Smooth muscle cell of the pulmonary artery (primary cell): ENCODE measurements at places on chromosomes 2 and 18. TPM values are rescaled to one million over a fixed set of nuclear protein-coding genes. Genes with fewer than 3 reads are reported as not detected.

The PROKR1 gene
- not detected in 2 replicates for total RNA-seq

The TTN gene
- 1.2 and 3.3 TPM in 2 replicates for total RNA-seq

The SKA1 gene
- total RNA-seq: 1.7 and 3.0 TPM in 2 replicates

The SLC11A1 gene
- 0.13 TPM in 2 replicates for total RNA-seq

The IWS1 gene
- total RNA-seq: 27.2 and 28.5 TPM in 2 replicates

The EVX2 gene
- not detected in 2 replicates for total RNA-seq

The SPP2 gene
- total RNA-seq: not detected in 2 replicates

The RPS27A gene
- 297 and 357 TPM in 2 replicates for total RNA-seq

The NTSR2 gene
- total RNA-seq: not detected in 2 replicates

The IL36RN gene
- total RNA-seq: not detected in 2 replicates

The ANKRD23 gene
- 1.7 TPM in 2 replicates for total RNA-seq

The LYPD6 gene
- 0.07 TPM in 1 of 2 replicates, not detected in the other for total RNA-seq

The UGT1A3 gene
- not detected in 2 replicates for total RNA-seq

The EVA1A gene
- 26.7 and 94.9 TPM in 2 replicates for total RNA-seq

The INPP5D gene
- total RNA-seq: 0.59 and 0.65 TPM in 2 replicates

The MAP3K19 gene
- not detected in 2 replicates for total RNA-seq

The TBR1 gene
- 0.03 TPM in 1 of 2 replicates, not detected in the other for total RNA-seq

The CCDC88A gene
- total RNA-seq: 50.9 and 53.4 TPM in 2 replicates

The GALNT14 gene
- total RNA-seq: 0.52 and 5.3 TPM in 2 replicates

The METTL8 gene
- 11.9 and 15.3 TPM in 2 replicates for total RNA-seq

The SLC38A11 gene
- total RNA-seq: 0.13 and 0.83 TPM in 2 replicates

The KIAA2012 gene
- total RNA-seq: not detected in 2 replicates

The TCF4 gene
- 73.2 and 91.4 TPM in 2 replicates for total RNA-seq

The MC5R gene
- total RNA-seq: not detected in 2 replicates

The EML6 gene
- total RNA-seq: 1.2 and 1.3 TPM in 2 replicates
